Heart left ventricle (tissue), 16 donors: ENCODE measurements at places on chromosomes 3 and 15. TPM values are rescaled to one million over a fixed set of nuclear protein-coding genes. Genes with fewer than 3 reads are reported as not detected.

DNA sequence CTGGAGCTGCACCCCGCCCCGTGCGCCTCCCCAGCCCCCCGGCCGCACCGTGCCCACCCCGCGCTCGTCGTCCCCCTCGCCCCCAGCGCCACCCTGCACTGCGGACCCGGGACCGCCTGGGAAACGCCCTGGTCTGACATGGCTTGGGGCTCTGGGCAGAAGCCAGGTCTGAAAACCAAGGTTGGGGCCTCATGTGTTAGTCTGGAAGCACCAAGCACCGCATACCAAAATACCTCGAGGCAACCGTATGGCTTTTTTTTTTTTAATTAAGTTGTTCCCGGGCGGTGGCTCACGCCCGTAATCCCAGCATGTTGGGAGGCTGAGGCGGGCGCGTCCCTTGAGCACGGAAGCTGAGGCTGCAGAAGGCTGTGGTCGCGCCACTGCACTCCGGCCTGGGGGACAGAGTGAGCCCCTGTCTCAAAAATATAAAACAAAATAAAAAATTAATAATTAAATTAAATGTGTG lies 91.5 kb upstream of the CHD2 start:
- DNase-seq = peak; percentile 79

- DNase-seq = no peak
Observed at GRCh38 chr3:36812240-36812639, 47.9 kb upstream of the DCLK3 start.

DNA sequence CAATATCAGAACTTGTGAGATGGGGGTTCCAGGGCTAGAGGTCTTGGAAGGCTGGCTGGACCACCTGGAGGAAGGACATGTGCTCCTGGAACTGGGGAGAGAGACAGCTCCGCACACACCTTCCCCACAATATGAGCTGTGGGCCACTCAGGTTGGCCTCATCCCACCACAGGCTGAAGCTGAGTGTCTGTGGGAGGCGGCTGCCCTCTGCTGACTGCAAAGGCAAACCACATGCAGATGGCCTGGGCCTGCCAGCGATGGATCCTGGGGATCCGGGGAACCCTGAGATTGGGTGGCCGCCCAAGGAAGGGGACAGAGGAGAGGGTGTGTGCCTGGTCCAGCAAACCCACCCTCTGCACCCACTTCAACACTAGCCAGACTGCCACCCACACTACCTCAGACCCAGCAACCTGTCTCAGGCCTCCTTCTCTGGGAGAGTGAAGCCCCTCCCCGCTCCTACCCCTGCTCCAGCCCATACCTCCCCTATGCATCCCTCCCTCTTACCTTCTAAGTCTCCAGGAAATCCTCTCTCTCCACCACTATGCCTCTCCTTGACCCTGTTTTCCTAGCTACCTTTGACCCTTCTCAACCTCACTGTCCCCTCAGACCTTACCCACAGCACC lies 44.8 kb downstream of the CYP11A1 start:
- peak; percentile 55 for DNase-seq

- DNase-seq = peak; percentile 81
Observed at GRCh38 chr15:73930371-73930770, 4.1 kb downstream of the LOXL1 start.

GRCh38 chr3:157530637-157531300 lies 27.6 kb upstream of the VEPH1 start:
- DNase-seq = no peak

The A4GNT gene
- not detected for total RNA-seq

DNA sequence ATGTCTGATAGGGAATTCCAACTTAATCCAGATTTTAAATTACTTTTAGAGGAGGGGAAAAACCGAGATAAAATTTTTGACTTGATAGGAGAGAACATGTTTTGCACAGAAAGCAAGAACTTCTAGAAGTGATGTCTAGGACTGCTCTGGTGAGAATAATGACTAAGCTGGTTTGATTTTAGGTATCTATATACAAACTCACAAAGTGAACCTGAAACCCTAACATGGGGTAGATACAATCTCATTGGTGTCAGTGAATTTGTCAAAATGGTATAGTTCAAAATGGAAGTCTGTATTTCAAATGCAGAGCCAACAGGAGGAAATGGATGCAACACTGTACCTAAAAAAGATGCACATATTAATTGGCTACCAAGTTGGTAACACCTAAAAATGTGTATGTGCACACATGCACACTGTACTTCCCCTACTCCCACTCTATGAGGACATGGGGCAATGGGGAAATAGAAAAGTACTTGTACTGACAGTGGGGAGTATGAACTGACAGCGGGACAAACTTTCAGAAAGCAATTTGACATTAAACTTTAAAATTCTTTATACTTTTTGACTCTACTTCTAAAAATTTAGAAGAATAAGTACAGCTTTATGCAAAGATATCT lies 53.0 kb downstream of the NR1I2 start:
- DNase-seq = no peak
